Mesenchymal stem cell (in vitro differentiated cells and primary cell): ENCODE measurements at places on chromosomes 16 and 17.
A peak's percentile ranks its signal among the peaks of the same experiment; 100 is the strongest.

- no peak overlapping the region for H3K4me3 ChIP-seq
- H3K4me1 ChIP-seq = peaks cover 1% of the 10 kb centered on the region
- H3K36me3 ChIP-seq = peaks cover 3% of the 10 kb centered on the region
- peaks cover 2% of the 10 kb centered on the region for H3K27me3 ChIP-seq
Observed at GRCh38 chr16:28082624-28083023, 19.1 kb upstream of the GSG1L start.

DNA sequence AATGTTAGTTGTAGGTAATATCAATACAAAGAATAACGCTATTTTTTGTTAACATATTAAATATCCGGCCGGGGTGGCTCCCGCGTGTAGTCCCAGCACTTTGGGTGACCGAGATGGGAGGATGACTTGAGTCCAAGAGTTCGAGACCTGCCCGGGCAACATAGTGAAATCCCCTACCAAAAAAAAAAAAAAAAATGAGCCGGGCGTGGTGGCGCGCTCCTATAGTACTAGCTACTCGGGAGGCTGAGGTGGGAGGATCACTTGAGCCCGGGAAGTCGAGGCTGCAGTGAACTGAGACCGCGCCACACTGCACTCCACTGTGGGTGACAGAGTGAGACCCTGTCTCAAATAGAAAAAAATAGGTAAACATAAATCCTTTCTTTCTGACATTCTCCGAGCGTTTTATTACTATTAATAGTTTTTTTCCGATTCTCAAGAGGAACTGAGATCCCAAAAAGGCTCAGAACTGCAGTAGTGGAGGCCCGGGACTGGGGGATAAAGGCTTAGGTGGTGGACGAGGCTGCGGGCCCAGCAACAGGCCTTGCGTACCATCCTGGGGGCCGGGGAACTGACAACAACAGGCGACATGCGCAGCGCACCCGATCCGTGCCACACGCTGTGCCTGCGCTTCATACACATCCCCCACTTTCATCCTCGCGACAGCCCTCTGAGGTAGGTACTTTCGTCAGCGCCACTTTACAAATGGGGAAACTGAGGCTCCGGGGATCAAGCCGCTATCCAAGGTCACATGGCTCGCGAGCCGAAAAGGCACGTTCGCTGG lies 919 bp downstream of the N4BP1 start:
- H3K27ac ChIP-seq = no peak overlapping the region
- H3K4me3 ChIP-seq = peak overlapping the region; percentile 99

- peaks cover 49% of the 10 kb centered on the region for H3K36me3 ChIP-seq
- no peak for DNase-seq
- H3K4me1 ChIP-seq = peaks cover 2% of the 10 kb centered on the region
- H3K4me3 ChIP-seq = no peak overlapping the region
Observed at GRCh38 chr16:11050944-11051343, 106.6 kb downstream of the CLEC16A start.

GRCh38 chr16:16184594-16184993 lies 38.7 kb downstream of the ABCC6 start:
- H3K4me1 ChIP-seq = peaks cover 18% of the 10 kb centered on the region
- no peak overlapping the region for H3K4me3 ChIP-seq
- DNase-seq = no peak
- no peak overlapping the region for H3K27ac ChIP-seq

- no peak overlapping the region for H3K4me3 ChIP-seq
- H3K36me3 ChIP-seq = no peaks in the 10 kb centered on the region
- no peak overlapping the region for H3K27ac ChIP-seq
Observed at GRCh38 chr16:68629351-68629910, 15.7 kb upstream of the CDH3 start.

GRCh38 chr17:39759204-39759603 lies 21.5 kb downstream of the GRB7 start:
- peaks cover 40% of the 10 kb centered on the region for H3K27me3 ChIP-seq
- no peaks in the 10 kb centered on the region for H3K36me3 ChIP-seq
- peaks cover 19% of the 10 kb centered on the region for H3K4me1 ChIP-seq
- no peak overlapping the region for H3K4me3 ChIP-seq

GRCh38 chr17:72121164-72122009 lies 567 bp downstream of the SOX9 start:
- peaks cover 41% of the 10 kb centered on the region for H3K4me1 ChIP-seq
- peaks cover 22% of the 10 kb centered on the region for H3K36me3 ChIP-seq
- peaks cover 30% of the 10 kb centered on the region for H3K27me3 ChIP-seq
- peak overlapping the region; percentile 86 for H3K4me3 ChIP-seq

DNA sequence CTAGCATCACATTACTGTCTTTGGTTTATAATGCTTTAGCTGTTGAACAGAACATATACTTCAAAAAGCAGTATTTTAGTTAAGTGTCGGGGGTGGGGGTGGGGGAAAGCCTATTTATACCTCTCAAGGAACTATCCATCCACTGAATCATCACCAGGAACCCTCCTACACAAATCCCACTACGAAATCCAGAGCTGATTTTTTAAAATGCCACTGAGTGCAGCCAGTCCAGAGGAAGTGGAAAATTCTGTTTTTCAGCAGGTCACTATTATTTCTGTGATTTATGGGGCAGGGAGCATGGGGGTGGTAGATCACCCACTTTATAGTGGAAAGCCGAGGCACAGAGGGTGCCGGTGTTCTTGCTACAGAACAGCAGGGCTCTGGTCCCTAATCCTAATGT lies 284.1 kb downstream of the SOX9 start:
- H3K27ac ChIP-seq = peak overlapping the region; percentile 63
- peaks cover 20% of the 10 kb centered on the region for H3K4me1 ChIP-seq
- H3K4me3 ChIP-seq = no peak overlapping the region
- DNase-seq = peak; percentile 80

GRCh38 chr16:27366687-27367460 lies 35.1 kb upstream of the IL21R start:
- no peaks in the 10 kb centered on the region for H3K27me3 ChIP-seq
- DNase-seq = no peak
- H3K36me3 ChIP-seq = peaks cover 28% of the 10 kb centered on the region
- H3K4me1 ChIP-seq = peaks cover 21% of the 10 kb centered on the region

- no peaks in the 10 kb centered on the region for H3K27me3 ChIP-seq
- H3K36me3 ChIP-seq = peaks cover 4% of the 10 kb centered on the region
- peak overlapping the region; percentile 54 for H3K27ac ChIP-seq
- peak overlapping the region; percentile 66 for H3K4me3 ChIP-seq
- H3K4me1 ChIP-seq = peaks cover 27% of the 10 kb centered on the region
Observed at GRCh38 chr17:81396722-81397313, 1.6 kb downstream of the BAHCC1 start.

GRCh38 chr17:45098869-45099616 lies 33.3 kb downstream of the PLCD3 start:
- H3K27ac ChIP-seq = peak overlapping the region; percentile 35
- DNase-seq = peak; percentile 84
- H3K36me3 ChIP-seq = peaks cover 71% of the 10 kb centered on the region

GRCh38 chr16:53998966-53999522 lies 287.5 kb downstream of the IRX3 start:
- H3K27me3 ChIP-seq = no peaks in the 10 kb centered on the region
- H3K27ac ChIP-seq = no peak overlapping the region
- no peaks in the 10 kb centered on the region for H3K36me3 ChIP-seq
- no peaks in the 10 kb centered on the region for H3K4me1 ChIP-seq
- peak; percentile 33 for DNase-seq

- no peak overlapping the region for H3K4me3 ChIP-seq
- no peak overlapping the region for H3K27ac ChIP-seq
Observed at GRCh38 chr17:66255112-66255511, 25.9 kb upstream of the APOH start.

DNA sequence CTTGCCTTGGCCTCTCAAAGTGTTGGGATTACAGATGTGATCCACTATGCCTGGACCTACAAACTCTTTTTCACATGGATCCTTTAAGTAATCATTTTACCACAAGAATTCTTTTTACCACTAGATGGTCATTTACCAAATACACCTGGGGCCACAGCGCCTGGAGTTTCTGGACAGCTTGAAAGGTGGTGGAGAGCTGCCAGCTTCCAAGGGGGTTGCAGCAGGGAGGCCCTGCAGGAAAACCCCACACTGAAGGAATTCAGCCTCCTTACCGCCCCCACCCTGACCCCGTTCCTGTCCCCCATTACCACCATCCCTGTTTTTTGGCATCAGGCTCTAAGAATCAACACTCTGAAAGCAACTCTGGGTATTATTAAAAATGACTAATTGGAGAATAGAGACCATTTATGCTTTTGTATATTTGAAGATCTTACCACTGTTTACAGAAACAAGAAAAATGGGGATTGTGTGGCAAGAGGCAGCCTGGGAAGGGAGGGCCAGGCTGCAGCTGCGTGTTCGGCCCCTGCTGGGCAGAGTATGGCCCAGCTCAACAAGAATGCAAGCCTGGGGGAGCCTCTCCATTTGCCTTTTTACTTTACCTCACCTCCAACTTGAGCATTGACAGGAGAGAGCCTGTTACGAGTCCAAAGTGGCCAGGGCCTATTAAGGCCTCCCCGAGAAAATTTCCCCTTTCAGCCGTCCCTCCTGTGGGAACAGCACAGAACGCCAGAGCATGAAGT lies 209.9 kb downstream of the ZFHX3 start:
- no peaks in the 10 kb centered on the region for H3K27me3 ChIP-seq
- peak; percentile 50 for DNase-seq
- H3K36me3 ChIP-seq = no peaks in the 10 kb centered on the region
- no peak overlapping the region for H3K27ac ChIP-seq

DNA sequence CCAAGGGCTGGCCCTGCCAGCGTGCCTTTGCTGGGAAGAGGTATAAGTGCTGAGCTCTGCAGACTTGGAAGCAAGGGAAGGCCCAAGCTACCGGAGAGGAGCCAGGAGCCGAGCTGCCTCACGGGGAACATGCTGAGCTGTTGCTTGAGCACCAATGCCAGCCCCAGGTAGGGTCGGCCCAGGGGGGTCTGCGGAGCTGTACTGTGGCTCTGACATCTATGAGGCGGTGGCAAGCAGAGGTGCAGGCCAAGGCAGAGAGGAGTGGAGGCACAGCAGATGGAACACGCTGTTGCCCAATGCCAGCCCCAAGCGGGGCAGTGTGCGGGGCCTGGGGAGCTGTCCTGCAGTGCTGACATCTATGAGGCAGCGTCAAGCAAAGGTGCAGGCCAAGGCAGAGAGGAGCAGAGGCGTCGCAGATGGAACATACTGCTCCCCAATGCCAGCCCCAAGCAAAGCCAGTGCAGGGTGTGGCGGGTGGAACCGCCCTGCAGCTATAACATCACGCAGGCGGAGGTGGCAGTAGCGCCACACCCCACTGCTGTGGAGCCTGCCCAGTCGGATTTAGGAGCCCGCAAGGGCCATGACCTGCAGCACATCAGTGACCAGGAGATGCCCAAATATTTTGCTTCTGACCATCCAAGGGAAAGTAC lies 10.0 kb downstream of the GGA2 start:
- no peak overlapping the region for H3K4me3 ChIP-seq
- no peak for DNase-seq
- H3K27ac ChIP-seq = no peak overlapping the region

GRCh38 chr17:79315358-79316105 lies 240.9 kb downstream of the ENGASE start:
- no peak for DNase-seq
- H3K4me1 ChIP-seq = no peaks in the 10 kb centered on the region
- no peaks in the 10 kb centered on the region for H3K36me3 ChIP-seq
- no peak overlapping the region for H3K27ac ChIP-seq

DNA sequence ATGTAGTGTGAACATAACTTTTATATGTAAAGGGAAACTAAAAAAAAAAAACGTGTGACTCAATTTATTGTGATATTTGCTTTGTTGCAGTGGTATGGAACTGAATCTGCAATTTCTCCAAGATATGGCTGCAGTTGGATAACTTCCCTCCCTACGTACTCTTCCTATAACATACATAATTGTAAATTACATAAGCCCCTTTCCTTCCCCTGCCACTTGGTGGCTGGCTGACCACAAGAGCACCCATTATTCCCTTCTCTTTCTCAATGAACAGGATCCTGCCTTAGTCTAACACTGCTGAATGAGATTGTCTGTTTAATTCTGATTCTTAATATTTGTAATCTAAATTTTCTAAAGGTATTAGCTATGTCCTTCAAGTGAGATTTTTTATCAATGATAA lies 27.8 kb downstream of the CCL4 start:
- H3K4me3 ChIP-seq = no peak overlapping the region
- H3K4me1 ChIP-seq = no peaks in the 10 kb centered on the region
- no peaks in the 10 kb centered on the region for H3K36me3 ChIP-seq
- no peak for DNase-seq

- peak overlapping the region; percentile 50 for H3K27ac ChIP-seq
- H3K27me3 ChIP-seq = no peaks in the 10 kb centered on the region
- peaks cover 19% of the 10 kb centered on the region for H3K36me3 ChIP-seq
Observed at GRCh38 chr16:58187665-58188421, 10.1 kb downstream of the CSNK2A2 start.
